CD8-positive, alpha-beta memory T cell (primary cell): ENCODE measurements at places on chromosomes 2 and 18.

DNA sequence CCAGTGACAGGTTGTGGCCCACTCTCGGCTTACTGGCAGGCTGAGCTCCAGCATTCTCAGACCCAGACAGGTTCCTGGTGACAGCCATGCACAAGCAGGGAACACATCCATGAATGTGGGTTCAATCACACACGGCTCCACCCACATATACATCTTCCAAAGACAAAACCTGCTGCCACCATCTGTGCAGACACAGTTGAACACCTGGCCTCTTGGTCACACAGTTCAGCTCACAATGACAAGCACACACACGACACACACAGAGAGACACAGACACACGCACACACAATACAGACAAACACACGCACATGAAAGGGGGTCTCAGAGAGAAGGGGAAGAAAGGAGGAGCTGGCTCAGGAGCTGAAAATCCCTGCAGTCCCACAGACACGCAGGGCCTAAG lies 32.1 kb upstream of the PTMA start:
- DNase-seq: no peak

DNA sequence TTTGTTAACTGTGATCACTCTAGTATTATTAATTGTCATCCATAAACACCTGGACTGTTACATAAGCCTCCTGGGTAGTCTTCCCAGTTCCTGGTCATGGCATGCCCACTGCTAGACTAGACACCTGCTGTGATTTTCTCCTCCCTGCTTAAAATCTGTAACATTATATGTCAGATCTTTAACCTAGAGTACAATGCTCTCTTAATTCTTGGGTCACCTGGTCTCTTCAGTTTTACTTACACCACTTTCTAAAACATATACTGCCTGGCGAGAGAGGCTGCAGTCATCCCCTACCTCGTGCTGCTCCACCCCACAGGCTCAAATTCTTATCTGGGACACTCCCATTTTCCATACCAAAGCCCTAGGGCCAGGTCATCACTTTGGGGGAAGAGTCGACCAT lies 161.3 kb downstream of the CDH2 start:
- DNase-seq: no peak

- DNase-seq: no peak
Observed at GRCh38 chr2:112869258-112869842, 32.8 kb upstream of the IL1B start.

- DNase-seq: no peak
Observed at GRCh38 chr18:3391704-3392466, 58.1 kb upstream of the TGIF1 start.

- no peak for DNase-seq
Observed at GRCh38 chr2:89848763-89849368, 1157.4 kb downstream of the RPIA start.

DNA sequence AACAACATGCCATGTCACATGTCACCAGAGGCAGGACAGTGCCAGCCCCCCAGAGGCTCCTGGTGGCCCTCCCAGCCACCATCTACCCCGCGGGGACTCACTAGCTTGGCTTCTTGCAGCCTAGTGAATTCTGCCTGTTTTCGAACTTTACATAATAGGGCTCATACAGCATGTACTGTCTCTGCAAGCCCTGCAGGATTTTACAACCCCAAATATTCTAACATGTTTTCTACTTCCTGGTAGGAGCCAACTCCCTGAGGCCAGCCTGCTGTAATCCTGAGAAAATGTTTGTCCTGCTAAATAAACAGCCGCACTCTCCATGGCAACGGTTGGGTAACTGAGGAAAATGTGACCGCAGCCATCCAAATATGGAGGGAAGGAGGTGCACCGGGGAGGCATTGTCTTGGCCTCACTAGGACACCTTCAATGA lies 2.7 kb downstream of the PER2 start:
- DNase-seq: no peak

DNA sequence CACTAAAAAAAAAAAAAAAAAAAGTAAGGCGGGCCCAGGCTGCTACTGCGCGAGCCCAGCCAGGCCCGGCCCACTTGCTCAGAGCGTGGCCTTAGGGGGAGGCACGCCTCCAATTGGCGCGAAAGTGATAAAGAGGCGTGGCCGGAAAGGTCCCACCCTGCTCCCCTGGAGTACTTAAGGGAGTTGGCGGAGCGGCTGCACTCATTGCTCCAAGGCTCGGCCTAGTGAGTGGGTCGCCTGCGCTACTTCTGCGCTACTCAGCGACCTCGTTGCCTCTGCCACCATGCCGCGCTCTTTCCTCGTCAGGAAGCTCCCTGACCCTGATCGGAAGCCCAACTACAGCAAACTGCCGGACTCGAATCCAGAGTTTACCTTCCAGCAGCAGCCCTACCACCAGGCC lies 36.9 kb downstream of the UNC80 start:
- no peak for DNase-seq

DNA sequence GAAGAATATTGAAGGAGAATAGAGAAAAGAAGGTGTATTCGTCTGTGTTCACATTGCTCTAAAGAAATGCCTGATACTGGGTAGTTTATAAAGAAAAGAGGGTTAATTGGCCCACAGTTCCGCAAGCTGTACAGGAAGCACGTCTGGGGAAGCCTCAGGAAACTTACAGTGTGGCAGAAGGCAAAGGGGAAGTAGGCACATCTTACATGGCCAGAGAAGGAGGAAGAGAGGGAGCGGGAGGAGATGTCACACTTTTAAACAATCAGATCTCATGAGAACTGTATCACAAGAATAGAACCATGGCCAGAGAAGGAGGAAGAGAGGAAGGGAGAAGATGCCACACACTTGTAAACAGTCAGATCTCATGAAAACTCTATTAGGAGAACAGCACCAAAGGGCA lies 159.6 kb upstream of the TPO start:
- no peak for DNase-seq

DNA sequence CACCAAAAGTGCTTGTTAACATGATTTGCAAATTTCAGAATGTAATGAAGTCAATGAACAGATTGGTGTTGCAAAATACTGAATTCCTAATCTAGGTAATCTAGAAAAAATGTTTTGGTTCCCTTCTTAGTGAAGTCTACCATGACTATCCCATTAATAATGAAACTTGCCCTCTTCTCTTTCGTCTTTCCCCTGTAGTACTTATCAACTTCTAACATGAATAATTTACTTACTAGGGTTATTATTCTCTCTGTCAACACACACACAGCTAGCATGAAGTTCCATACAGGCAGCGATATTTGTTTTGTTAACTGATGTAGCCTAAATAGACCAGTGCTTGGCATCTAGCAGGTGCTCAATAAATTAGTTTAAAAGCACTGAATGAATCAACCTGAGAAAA lies 160.2 kb downstream of the NCK2 start:
- no peak for DNase-seq

DNA sequence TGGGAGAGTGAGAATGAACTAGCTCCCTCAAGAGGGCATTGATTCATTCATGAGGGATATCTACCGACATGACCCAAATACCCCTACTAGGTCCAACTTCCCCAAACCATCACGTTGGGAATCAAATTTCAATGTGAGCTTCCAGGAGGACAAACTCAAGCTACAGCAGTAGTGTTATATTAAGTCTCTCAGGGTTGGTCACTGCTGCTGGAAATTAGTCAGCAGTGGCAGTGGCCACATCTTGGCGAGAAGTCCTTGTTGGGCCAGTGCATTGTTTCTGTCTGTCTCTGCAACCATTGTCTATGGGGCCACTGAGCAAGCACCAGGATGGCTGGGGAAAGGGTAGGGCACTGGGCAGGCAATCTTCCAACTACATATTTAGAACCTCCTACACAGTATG lies 47.5 kb downstream of the THUMPD2 start:
- no peak for DNase-seq

DNA sequence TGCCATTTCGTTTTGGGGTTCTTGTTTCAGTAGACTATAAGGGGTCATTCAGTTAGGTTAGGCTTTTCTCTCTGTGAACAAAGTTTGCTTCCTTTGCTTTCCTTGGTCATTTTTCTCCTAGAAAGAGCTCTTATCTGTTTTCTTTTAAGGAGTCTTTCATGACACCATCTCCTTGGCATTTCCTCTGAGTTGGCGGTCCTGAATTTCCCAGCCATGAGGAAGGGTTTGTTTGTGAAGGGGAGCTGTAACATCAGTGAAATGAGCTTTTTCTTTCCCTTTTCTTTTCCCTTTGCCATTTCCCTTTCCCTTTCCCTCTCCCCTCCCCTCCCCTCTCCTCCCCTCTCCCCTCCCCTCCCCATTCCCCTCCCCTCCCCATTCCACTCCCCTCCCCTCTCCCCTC lies 61.7 kb downstream of the MAP4K4 start:
- no peak for DNase-seq

GRCh38 chr2:241039416-241039815 lies 41.0 kb downstream of the SNED1 start:
- no peak for DNase-seq

DNA sequence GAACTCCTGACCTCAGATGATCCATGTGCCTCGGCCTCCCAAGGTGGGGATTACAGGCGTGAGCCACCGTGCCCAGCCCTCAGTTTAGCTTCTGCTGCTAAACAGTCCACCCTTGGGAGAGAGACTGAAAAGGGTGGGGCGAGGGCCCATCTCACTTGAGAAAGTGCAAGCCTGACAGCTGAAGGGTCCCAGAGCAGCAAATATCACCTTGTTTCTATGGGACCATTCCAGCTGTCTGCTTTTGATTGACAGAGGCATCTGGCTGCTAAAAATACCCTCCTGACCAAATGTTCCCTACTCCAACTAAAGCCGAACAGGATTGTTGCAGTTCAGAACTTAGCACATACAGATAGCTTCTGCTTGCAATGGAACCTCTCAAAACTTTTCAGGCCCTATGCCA lies 436 bp upstream of the SMYD1 start:
- no peak for DNase-seq

- DNase-seq: no peak
Observed at GRCh38 chr2:189082376-189082975, 97.1 kb downstream of the COL5A2 start.

DNA sequence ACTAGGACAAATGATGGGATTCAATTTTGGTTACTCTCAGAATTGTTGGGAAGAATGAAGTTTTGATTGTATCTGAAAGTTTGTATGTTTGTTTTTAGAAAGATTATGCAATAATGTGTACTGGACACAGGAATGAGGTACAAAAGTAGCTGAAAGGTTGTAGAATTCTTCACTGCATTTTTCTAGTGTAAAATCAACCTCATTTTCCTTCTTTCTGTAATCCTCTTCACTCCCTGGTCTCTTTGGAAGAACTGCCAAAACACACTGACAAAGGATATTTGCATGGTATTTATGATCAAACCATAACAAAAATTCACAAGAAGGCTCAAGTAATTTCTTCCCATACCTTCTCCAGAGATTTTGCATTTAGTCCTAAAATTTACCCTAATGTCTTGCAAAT lies 110.7 kb downstream of the ZEB2 start:
- DNase-seq: no peak

- no peak for DNase-seq
Observed at GRCh38 chr2:20675701-20676352, 8.9 kb downstream of the GDF7 start.

DNA sequence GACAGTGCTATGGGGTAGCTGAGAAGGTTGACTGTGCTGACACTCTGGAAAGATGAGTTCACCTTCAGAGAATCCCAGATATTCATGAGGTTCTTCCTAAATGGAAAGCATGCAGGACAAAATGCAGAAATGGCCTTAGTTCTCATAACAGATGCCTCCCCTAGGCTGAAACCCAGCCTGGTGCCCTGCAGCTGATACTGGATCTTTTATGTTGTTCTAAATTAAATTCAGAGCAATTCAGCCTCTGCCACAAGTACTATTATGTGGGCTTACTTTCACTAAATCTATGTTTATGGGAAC lies 172.0 kb upstream of the SERPINE2 start:
- DNase-seq: no peak

DNA sequence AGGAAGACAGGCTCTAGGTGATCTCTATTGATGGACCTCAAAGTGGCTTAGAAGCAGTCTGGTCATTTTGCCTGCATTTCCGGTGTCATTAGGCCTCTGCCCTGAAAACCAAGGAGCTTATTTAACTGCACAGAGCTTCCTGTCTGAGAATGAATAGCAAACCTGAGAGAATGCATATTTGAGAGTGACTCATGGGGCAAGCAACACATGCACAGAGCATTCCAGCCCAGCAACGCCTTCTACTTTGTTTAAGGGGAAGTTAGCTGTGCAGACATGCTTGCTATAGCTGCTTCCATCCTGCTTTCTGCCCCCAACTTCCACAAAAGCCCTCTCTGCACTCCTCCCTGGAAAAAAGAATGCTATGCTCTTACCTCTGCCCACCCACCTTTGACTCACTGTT lies 232.8 kb downstream of the GRB14 start:
- no peak for DNase-seq

DNA sequence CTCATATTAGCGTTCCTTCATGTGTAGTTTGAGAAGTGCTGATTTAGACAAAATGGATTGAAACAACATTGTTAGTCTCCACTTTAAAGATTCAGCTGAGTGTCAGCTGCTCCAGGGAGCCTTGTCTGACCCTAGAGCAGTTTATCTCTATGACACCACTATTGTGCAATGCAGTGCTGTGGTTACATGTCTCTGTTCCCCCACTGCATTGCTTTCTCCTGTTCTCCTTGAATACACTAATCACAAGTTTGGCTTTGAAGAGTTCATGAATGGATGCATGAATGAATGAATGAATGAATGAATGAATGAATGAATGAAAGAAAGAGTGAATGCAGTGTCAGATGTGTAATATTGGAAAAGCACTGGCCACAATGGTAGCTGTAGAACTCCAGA lies 38.3 kb downstream of the GCG start:
- no peak for DNase-seq

DNA sequence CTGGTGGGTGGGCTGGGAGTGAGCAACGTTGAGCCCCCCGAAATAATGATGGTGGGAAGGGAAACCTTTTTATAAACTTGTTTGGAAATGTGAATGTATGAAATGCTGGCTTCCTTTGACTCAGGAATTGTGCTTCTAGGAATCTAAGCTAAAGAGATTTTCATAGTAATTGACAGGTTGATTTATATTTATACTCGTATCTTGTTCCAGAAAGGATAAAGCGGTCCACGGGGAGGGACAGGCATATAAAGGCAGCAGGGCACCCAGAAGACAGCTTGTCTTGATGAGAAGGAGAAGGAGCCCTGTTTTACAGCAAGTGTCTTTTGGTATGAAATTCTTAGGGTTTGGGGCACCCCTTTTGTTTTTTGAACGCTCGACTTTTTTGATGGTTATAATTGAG lies 157.8 kb downstream of the AGAP1 start:
- no peak for DNase-seq

DNA sequence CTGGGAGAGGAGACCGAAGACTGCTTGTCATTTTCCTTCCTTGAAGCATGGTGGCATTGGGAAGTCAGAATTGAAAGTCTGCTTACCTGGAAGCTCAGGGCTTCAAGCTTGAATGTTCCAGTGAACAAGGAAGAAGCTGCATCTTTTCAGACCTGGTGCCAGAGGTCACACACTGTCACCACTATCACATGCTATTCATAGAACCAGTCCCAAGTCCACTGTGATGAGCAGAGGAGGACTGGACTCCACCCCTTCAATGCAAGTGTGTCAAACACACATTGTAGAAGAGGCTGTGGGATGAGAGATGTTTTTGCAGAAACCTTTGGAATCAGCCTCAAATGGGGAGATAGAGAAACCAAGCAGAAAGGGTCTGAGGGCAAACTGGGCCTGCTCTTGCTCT lies 81.4 kb downstream of the LYPD1 start:
- no peak for DNase-seq

GRCh38 chr2:177669625-177670330 lies 277.2 kb downstream of the AGPS start:
- no peak for DNase-seq

- no peak for DNase-seq
Observed at GRCh38 chr18:58456625-58457024, 172.3 kb downstream of the ALPK2 start.
